Fibroblast of skin of left biceps (primary cell): ENCODE measurements at places on chromosomes 6 and 20.

DNA sequence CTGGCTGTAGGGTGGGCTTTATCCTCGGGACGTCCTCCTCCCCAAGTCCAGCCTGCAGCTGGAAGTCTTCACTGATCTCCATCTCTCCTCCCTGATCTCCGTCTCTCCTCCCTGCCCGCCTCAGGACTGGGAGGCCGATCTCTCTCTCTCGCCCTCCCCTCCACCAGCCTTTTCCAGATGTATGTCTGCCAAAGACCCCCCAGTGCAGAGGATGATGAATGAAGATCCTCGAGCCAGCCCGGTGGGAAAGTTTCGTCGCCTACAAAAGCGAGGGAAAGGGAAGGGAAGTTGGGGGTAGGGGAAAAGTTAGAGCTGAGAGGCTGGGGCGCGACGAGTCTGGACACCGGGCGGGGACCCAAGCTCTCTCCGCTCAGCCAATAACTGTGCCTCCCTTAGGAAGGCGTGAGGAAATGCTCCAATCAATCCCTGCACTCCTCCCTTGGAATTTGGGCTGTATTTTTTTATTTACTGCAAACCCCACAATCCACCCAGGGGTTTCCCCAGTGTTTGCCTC is 595 bp upstream of the SRF start:
- no peak for DNase-seq

DNA sequence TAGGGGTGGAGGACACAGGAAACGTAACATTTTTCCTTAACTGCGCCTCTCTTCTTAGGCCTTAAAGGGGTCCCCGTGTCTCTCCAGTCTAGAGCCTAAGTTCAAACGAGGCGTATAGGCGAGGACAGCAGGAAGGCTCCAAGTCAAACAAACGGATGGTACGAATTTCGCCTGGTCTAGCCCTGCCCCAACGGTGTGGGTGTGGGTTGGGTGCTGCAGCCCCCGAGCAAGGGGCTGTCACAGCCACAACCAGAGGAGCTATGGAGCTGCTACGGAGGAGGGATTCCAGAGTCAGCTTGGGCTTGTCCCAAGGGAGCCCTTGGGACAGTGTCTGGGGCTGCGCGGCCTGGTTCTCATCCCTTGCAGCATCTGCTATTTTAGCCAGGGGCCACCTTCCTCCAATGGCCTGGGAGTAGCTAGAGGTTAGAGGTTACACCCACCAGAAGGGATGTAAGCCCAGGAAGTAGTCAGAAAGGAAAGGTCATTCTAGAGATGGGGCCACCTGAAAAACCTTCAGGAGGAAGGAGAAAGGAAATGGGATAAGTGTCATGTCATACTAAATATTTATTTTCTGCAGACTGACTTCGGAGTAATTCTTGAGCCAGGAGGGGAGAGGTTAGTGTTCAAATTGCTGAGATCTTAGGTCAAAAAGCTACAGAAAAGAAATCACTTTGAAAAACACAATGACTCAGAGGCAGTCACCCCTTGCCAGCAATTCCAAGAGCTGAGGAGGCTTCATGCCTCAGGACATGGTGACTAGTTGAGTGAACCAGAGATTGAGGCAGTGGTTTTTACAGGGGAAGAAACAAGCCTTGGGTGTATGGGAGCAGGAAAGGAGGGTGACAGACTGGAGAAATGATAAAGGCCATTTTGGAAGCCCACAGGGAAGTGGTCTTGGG is 21.7 kb downstream of the VPS52 start:
- no peak for DNase-seq

- no peak for DNase-seq
Measured at GRCh38 chr6:11423667-11424066, 113.9 kb upstream of the TMEM170B start.

DNA sequence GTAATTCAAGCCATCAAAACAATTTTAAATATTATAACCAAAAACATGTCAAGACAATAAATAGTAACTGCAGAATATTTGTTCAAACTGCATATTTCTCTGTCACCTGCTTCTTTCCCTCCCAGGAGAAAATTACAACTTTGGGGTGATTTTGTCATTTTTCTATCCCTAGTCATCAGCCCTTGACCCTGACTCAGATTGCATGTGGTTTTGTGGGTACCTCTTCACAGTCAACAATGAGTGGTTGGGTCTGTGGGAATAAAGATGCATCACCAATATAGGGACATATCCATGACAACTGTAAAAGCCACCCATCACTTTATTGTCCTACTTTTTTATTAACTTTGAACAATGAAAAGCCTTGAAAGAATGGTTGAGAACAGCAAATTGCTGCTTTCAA is 7.3 kb downstream of the COL10A1 start:
- DNase-seq: peak; percentile 6

DNA sequence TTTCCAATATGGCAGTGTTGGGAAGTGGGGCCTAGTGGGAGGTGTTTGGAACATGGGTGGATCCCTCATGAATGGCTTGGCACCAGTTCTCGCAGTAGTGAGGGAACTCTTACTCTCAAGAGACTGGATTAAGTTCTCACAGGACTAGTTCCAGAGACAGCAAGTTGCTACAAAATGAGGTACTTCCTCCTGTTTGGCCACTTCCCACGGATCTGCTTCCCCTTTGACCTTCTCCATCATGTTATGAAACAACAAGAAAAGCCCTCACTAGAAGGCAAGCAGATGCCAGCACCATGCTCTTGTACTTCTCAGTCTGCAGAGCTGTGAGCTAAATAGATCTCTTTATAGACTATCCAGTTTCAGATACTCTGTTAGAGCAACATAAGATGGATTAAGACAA is 3.1 kb downstream of the RSPH3 start:
- no peak for DNase-seq

DNA sequence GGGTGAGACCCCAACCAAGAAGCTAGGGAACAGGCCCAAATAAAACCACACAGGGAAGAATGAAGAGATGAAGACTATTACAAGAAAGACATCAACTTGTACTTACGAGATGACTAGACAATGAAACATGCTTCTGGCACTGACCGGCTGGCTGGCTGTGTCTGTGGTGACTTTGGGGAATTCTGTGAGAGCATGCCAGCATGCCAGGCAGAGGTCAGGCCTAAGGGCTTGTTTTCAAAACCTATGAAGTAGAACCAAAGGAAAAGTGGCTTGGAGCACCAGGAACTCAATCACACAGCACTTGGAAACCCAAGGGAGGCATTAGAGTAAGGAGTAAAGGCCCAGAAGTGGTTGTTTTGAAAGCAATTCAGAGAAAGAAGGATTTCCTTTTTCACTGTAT is 28.4 kb upstream of the GSTA3 start:
- no peak for DNase-seq

- DNase-seq: no peak
Measured at GRCh38 chr6:108074057-108074358, 533 bp downstream of the OSTM1 start.

GRCh38 chr6:82129797-82130196 is 117.7 kb downstream of the IBTK start:
- no peak for DNase-seq

DNA sequence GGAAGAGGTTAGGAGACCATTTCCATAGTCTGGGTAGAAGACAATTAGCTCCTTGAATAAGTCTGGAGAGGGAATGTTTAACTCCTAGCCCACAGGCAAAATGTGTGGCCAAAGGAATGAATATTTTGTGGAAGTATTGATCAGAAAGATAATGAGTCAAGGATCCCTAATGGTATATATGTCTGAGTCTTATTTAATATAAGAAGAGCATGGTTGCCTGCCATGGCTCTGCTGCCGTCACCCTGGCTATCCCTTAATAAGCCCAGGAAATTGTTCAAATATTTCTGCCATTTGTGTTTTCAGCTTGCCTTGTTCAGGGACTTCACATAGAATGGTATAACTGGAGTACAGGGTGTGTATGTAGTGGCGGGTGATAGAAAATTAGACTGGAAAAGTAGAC is 18.1 kb upstream of the CALHM6 start:
- DNase-seq: no peak

GRCh38 chr6:6547110-6547879 is 41.2 kb upstream of the LY86 start:
- DNase-seq: peak; percentile 59

GRCh38 chr6:31299511-31299910 is 27.6 kb upstream of the HLA-C start:
- no peak for DNase-seq

GRCh38 chr20:44817143-44817910 is 7.0 kb upstream of the RIMS4 start:
- no peak for DNase-seq

- no peak for DNase-seq
Measured at GRCh38 chr6:124423621-124424020, 538.6 kb upstream of the RNF217 start.

GRCh38 chr20:63416631-63417030 is 55.5 kb upstream of the CHRNA4 start:
- no peak for DNase-seq

DNA sequence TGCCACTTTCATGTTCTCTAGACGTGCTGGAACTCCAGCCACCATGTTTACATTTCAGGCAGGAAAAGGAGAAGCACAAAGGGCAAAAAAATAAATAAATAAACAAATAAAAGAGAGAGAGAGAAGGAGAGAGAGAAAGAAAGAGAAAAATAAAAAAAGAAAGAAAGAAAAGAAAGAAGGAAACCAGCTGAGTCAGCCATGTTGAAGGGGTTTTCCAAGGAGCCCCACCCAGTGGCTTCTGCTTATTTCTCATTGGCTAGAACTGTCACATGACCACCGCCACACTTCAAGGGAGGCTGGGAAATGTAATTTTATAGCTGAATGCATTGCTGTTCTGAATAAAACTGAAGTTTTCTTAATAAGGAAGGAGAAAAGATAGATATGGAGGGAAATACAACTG is 71.1 kb downstream of the BFSP1 start:
- no peak for DNase-seq

- DNase-seq: no peak
Measured at GRCh38 chr20:1644101-1644962, 13.2 kb downstream of the SIRPG start.

DNA sequence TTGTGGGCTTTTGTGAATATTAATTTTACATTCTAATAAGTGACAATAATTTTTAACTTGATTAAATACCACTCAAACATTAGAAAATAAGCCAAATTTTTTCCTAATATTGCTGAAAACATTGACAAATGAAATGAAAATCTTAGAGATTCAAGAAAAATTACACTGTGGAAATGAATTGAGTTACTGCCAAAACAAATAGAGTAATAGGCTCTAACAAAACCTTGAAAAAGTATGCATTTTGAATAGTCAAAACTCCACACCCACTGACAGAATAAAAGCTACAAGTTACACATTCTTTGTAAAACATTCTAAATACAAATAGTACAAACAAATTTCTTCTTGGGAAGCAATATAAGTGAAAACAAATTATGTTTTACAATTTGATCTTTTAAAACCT is 5.9 kb downstream of the TBX18 start:
- DNase-seq: no peak

GRCh38 chr6:143505537-143505936 is 6.0 kb downstream of the FUCA2 start:
- DNase-seq: no peak

GRCh38 chr6:20013066-20013861 is 176.1 kb downstream of the ID4 start:
- DNase-seq: no peak

DNA sequence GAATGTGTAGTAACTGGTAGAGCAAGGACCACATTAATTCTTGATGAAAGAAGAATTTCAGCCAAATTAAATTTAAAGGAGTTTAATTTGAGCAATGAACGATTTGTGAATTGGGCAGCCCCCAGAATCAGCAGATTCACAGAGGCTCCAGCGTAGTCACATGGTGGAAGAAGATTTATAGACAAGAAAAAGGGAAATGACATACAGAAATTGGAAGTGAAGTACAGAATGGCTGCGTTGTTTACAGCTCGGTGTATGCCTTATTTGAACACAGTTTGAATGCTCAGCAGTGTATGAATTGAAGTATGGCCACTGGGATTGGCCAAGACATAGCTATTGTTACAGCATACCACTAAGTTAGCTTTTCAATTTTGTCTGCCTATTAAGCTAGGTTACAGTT is 173.6 kb upstream of the ARG1 start:
- DNase-seq: no peak

DNA sequence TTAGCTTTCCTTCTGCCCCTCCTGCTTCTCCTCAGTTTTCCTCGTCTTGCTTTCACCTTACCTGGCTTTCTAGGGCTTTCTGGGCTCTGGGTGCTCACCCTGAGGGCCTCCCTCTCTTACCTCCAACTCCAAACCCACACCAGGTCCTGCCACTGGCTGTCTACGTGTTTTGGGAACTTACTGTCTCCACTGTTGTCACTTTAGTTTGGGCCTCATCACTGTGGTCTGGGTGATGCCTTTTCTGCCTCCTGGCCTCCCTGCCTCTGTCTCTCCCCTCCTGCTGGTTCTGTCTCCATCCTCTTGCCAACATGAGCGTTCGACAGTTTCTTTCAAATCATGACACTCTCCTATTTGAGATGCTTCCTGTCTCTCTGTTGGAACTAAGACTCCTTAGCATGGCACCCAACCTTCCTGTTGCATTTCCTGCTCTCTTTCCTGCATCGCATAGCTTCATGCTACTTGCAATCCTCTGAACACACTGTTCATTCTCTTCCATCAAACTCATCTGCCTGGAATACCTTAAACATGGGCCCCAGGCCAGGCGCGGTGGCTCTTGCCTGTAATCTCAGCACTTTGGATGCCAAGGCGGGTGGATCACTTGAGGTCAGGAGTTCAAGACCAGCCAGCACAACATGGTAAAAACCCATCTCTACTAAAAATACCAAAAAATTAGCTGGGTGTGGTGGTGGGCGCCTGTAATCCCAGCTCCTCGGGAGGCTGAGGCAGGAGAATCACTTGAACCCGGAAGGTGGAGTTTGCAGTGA is 5.5 kb downstream of the CD40 start:
- no peak for DNase-seq

GRCh38 chr20:31452575-31452974 is 12.1 kb downstream of the DEFB123 start:
- no peak for DNase-seq

DNA sequence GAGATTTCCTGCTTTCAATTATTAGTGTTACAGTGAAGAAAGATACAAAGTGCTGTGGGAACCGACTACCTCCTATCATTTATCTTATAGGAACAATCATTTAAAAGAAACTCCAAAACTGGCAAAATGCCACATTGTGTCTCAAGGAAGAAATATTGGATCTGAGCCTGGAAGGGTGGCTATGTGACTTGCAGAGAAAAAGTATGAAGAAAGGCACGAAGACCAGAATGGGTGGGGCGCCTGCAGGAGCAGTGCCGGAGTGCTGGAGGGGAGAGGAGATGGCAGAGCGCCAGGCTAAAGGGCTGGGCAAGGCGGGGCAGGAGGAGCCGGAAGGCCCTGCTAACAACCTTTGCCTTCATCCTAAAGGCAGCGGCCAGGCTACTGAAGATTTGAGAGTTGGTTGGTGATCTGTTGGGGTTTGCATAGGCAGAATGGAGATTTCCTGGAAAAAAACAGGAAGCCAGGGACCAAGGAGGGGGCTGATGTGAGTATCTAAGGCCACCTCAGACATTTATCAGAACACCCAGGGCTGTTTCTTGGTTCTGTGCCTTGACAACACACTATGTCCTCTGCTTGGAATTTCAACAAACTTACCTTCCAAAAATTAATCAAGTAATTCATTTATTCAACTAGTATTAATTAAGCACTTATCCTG is 125.6 kb downstream of the MAFB start:
- DNase-seq: no peak

DNA sequence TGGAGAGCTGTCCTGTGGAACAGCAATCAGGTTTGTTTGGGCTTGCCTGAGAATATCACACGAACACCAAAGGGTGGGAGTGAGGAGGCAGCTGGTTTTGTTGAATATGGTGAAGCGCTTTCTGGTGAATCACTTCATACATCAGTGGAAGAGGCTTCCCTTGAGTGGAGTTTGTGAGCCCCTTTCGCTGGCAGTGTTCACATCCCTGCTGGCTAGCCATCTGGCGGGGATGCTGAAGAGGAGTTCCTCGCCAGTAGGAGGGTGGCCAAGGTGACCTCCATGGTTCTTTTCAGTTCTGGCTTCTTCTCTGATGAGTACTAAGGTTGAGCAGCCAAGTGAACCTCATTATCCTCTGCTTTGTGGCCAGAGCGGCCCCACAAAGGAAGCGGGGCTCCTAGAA is 37.7 kb upstream of the RNF8 start:
- DNase-seq: no peak
